ENCODE measurements at places on chromosomes 6 and 20.

DNA sequence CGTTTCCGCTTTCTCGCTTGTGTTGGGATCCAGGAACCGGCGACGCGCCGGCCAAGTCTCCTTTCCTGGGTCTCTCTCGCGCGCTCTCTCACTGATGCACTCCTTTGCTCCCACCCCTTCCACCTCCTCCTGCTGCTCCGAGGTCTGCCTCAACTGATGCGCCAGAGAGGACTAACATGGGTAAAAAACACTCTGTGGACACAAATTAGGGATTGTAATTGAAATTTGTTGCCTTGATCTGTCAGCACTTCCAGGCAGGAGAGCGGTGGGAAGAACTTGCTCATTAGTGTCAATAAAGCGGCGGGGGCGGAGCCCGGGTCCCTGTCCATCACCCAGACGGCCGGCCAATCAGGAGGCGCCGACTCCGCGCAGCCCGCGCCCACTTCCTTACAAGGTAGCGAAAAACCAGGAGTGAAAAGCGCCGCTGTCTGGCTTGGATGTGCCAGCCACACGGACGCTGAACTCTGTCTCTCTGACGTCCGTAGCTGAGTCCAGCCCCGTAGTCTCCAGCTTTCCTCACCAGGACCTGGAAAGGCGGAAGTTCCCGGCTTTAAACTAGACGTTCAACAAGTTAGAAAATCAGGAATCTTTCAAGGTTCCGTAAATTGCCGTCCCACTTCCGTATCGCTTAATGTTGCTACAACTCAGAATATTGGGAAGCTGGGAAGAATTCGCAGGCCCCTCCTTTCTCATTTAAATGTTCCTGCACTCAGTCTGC, at the start of gene TBX18:
Gene TBX18, minus strand, starts transcription at position 267 of the 718 bp plus-strand sequence. CDS start 417 bp downstream, outside the sequence.
- DNase-seq = no peak

DNA sequence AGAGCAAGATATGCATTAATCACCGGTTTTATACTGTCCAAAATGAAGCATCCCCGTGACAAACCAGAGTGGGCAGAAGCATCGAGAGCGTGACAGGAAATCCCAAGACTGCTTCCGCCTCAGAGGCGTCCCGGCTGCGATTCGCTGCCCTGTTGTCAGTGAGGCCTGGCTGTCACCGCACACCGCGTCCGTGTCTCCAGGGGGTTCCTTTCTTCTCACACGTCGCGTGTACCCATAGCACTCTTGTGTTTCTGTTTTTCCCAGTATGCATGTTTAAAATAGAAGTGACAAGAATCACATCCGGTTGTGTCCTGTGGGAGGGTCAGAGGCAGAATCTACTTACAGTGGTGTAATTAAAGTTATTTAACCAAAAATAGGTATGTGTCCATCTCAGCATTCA, 8.3 kb upstream of the ADRM1 start:
- no peak for DNase-seq

DNA sequence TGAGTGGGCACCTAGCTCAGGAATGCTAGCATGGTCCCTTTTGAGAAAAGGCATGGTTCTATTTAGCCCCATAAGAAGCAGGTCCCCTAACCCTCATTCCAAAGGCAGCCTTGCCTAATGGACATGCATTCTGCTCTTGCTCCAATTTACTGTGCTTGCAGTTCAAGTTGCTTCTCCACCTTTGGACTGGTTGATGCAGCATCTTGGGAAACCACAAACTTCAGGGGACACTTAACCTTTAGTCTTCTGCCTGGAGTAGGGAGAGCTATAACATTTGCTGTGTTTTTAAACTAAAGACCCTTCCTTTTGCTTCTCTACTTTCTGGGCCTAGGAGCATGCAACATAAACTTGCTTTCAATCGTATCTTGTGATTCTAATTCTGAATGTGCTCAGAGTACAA, 5.1 kb upstream of the PHF3 start:
- DNase-seq = no peak

GRCh38 chr6:2502998-2503674, 247.6 kb downstream of the MYLK4 start:
- no peak for DNase-seq

DNA sequence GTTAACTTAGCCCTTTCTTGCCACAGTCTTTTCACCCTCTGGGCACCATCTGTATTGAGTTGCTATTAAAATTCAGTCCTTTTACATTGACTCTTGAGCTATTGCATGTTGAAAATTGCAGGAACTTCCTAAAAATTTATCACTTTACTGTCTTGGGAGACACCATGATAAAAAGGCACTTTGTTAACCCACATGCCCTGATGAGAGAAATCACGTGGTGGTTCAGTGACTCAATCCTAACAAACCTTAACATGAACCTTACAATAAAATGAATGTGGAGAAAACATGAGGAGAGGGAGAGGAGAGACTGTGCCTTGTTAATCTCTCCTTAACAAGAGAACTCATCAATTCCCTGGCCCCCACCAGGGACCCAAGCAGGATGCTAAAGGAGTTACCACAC, 30.8 kb downstream of the GSTA4 start:
- DNase-seq = no peak

DNA sequence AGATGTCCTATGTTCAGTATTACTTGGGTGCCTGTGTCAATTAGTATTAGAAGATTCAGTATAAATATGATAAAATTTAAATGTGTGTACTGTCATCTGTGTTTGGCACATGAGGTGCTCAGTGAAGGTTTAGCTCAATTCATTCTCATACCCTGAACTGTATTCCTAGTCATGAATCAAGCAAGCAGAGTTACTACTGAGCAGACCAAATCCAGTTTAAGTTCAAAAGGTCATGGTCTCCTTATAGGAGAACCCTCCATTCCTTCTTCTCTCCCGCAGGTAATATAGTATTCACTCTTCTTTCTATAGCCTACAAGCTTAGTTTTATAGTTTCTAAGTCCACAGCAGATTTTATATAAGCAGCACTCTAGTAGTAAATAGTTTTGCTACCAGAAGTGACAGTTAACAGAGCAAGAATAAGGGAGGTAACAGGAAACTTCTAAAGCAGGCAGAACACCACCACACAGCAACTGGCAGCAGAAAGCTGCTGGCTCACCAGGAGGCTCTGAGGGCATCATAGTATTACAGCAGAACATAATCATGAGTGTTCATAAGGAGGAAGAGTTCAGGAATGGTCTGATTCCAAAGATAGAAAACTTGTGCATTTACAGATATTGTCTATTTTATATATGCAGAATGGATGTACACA, 133.2 kb downstream of the SLC16A10 start:
- no peak for DNase-seq

- no peak for DNase-seq
Observed at GRCh38 chr6:88494401-88495140, 328.4 kb upstream of the CNR1 start.

GRCh38 chr20:38804221-38804620, 1.3 kb upstream of the PPP1R16B start:
- no peak for DNase-seq

DNA sequence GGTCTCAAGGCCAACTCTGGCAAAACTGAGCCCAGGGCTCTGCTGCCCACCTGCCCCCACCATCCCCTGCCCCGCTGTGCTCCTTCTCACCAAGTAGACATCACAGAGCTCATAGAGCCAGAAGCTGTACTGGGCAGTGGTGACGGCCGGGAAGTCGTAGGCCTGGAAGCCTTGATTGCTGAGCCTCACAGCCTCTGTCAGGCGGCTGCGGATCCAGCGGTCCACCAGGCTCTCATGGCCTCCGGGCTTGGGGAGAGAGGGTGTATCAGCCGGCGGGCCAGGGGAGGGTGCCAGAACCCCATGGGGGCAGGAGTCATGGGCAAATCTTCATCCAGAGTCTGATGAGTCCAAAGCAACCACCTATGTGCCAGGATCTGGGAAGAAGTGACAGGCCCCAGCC, 2.8 kb upstream of the VWA7 start:
- DNase-seq = no peak

DNA sequence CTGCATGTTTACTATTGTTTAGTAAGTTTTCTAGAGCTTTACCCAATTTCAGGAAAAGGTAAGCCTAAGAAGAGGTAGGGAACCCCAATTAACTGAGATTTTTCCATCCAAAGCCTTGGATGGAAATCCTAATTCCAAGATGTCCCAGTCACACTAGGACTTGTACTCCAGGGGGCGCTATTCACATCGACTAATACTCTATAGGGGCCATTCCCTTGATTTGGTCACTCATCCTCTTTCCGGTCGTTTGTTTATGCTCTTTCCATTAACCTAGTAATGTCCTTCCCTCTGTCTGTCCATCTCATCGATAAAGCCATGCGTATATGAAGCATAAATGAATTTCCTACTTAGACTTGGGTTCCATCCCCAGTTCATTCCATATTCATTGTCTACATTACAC, 80.8 kb upstream of the FUCA2 start:
- DNase-seq = no peak

GRCh38 chr20:32159766-32160221, 47.7 kb downstream of the PLAGL2 start:
- DNase-seq = no peak

GRCh38 chr6:165321555-165322145, 12.2 kb upstream of the C6orf118 start:
- no peak for DNase-seq

- DNase-seq = no peak
Observed at GRCh38 chr6:44010411-44011349, 116.6 kb downstream of the MRPL14 start.

GRCh38 chr20:1154691-1155090, 30.1 kb downstream of the TMEM74B start:
- no peak for DNase-seq

GRCh38 chr20:18596270-18596669, 8.4 kb downstream of the DTD1 start:
- no peak for DNase-seq

- DNase-seq = no peak
Observed at GRCh38 chr20:39112178-39112743, 150.1 kb downstream of the DHX35 start.

GRCh38 chr6:136740050-136740974, 52.0 kb downstream of the MAP3K5 start:
- no peak for DNase-seq

DNA sequence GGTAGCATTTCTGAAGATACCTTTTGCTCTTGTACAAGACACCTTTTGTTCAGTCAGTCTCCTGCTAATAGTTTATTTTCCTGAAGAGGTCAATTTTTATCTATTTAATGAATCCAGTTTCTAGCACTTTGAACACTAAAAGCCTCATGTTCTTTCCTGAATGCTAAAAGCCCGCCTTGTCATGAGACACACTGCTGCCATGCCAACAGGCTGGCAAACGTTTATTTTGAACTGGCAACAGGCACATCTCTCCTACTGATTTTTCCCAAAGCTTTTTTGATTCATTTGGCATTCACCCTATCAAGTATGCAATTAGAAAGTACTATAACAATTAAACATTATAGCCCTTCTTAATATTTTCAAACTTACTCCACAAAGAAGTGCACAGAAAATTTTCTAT, 421.2 kb upstream of the EYS start:
- DNase-seq = no peak

DNA sequence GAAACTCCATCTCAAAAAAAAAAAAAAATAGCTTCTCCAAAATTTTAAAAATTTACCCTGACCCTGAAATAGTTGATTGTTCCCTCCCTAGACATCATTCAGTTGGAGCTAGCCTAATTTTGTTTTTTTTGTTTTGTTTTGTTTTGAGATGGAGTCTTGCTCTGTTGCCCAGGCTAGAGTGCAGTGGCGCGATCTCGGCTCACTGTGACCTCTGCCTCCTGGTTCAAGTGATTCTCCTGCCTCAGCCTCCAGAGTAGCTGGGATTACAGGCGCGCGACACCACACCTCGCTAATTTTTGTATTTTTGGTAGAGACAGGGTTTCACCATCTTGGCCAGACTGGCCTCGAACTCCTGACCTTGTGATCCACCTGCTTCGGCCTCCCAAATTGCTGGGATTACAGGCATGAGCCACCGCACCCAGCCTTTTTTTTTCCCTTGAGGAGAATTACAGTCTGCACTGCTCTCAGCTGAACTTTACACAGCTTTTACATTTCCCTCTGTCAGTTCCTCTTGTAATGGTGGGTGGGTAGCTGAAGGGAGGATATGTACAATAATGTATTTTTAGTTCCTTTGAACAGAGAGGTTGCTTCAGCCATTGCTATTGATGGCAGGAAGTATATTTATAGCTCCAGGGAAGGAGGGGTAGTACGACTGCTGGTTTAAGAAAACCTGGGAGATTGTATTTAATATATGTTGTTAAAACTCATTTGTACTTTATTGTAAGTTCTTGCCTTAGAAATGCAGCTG, 27.7 kb downstream of the PTPRA start:
- DNase-seq = no peak

- DNase-seq = no peak
Observed at GRCh38 chr20:34536798-34537394, 20.7 kb downstream of the DYNLRB1 start.

- DNase-seq = no peak
Observed at GRCh38 chr6:117399924-117400323, 25.8 kb downstream of the ROS1 start.

DNA sequence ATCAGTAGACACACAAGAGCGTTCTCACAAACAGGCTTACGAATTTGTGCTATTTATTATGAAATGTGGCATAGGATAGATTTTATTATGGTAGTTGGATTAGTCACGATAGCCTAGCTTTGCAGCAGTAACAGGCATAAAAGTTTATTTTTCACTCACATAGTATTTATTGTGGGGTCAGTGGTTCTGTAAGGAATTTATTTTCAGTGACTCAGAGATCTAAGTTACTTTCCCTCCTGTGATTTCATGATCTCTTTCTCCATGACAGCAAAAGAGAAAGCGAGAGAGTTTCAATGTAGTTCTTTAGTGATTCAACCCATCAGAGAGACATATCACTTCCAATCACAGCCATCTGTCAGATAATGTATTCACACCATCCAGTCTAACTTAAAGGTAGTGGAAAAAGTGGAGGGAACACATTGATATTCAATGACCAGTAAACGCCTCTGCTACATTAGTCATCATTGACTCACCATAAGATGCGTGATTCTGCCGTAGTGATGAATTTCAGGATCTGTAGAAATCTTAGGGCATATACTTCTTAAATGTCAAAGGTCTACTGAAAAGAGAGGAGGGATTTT, 605.5 kb downstream of the HDGFL1 start:
- DNase-seq = no peak

DNA sequence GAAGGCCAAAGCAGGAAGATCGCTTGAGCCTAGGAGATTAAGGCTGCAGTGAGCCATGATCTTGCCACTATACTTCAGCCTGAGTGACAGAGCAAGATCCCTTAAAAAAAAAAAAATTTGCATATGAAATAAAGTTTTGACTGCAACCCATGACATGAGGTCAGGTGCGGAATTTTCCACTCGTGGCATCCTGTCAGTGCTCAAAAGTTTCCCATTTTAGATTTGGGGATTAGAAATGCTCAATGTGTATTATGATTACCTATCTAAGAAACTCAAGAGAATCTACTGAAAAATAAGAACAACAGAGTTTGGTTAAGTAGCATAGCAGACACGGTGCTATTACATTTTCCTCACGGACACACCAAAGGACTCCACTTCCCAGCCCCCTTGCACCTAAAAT, 11.7 kb downstream of the SLC23A2 start:
- DNase-seq = no peak

- no peak for DNase-seq
Observed at GRCh38 chr6:140427842-140428241, 1053.4 kb upstream of the CITED2 start.
